ENCODE measurements at places on chromosomes 2 and 18.

DNA sequence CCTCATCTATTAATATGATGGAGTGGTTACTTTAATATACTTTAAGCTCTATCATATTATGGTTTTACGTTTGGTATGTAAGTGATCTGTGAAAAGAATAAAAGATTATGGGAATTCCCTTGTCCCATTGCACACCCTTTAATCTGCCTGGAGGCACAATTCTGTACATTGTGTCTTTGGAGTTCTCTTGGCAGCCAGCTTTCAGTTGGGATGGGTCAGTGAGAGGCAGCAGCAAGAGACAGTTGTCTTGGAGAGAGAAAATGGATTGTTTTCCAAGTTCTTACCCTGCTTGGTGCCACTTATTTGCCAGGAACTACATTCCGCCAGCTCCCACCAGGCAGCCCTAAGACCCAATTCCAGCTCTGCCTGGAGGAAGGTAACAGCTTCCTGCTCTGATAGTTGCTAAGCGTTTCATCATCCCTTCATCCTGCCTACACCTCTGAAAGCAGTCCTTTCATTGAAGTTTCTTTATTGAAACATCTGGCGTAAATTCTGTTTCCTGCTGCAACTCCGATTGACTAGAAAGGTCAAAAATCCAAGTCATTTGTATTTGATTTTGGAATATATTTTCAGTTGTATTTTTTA, 365.2 kb downstream of the AKAIN1 start:
- DNase-seq = no peak

GRCh38 chr2:191740016-191740419, 62.1 kb downstream of the NABP1 start:
- DNase-seq = no peak

GRCh38 chr2:173747035-173747434, 218.1 kb downstream of the SP3 start:
- DNase-seq = no peak

DNA sequence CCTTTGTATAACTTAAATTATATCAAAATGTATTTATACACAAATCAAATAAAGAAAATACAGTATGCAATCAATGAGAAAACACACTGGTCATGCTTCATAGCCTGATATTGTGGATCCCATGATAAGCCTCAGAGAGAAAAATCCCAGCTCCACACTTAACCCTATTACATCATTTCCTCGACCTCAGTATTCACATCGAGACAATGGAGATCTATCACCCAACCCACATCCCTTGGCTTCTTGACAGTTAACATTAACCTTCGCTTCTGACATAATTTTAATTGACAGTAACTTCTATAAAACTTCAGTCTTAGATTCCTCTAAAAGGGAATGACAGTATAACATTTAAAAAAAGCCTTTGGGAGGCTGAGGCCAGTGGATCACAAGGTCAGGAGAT, 11.6 kb downstream of the TMX3 start:
- DNase-seq = no peak

- DNase-seq = no peak
Measured at GRCh38 chr2:196369967-196370366, 198.6 kb upstream of the STK17B start.

GRCh38 chr2:51301381-51301780, 269.4 kb upstream of the NRXN1 start:
- no peak for DNase-seq

GRCh38 chr2:147171941-147172340, 672.9 kb upstream of the ACVR2A start:
- DNase-seq = no peak

DNA sequence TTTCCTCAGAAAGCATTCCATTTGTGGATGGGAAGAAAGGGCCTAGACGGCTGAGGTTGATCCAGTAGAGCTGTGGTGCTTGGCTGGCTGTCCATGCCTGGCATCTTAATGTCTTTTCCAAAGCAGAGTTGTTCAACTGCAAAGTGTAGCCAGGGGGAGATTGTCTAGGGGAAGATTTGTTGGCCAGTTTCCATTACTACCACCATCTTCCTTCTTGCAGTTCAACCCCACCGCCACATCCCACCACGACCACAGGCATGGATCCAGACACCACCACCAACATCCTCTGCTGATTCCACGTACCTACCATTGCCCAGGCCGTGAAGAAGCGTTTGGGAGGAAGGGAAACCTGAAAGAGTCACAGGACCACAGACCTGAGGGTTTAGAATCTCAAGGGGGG, 50.7 kb upstream of the HAAO start:
- no peak for DNase-seq

- DNase-seq = no peak
Measured at GRCh38 chr2:211351987-211352386, 795.6 kb downstream of the CPS1 start.

DNA sequence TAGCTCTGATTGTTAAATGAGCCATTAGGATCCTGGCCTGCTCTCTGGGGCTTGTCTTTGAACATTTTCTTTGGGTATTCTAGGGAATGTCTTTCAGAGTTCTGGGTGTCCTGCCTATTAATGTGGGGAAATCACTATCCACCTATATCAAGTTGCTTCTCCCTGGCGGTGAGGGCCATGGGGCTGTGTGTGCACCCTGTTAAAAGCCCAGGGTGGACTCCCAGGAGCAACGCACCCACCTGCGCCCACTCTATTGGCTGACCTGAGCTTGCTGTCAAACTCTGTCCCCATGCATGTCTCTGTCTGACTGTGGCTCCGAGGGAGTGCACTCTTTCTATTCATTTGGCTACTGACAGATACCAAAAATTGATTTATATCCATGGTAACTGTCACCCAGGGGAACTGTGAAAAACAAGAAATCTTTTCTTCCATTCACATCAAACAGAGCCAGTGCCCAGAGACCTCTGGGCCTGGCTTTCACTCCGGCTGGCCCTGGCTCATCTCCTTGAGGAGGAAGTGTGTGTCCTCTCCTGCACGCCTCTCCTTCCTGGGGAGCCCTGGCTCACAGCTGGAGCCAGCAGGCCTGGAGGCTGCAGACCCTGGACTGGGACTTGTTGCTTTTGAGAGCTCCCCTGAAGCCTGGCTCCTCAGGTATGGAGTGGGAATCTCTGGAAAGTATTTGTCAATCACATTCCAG, 10.5 kb upstream of the TOGARAM2 start:
- DNase-seq = no peak

- peak; percentile 96 for DNase-seq
Measured at GRCh38 chr18:59744271-59744721, 47.1 kb upstream of the CCBE1 start.

DNA sequence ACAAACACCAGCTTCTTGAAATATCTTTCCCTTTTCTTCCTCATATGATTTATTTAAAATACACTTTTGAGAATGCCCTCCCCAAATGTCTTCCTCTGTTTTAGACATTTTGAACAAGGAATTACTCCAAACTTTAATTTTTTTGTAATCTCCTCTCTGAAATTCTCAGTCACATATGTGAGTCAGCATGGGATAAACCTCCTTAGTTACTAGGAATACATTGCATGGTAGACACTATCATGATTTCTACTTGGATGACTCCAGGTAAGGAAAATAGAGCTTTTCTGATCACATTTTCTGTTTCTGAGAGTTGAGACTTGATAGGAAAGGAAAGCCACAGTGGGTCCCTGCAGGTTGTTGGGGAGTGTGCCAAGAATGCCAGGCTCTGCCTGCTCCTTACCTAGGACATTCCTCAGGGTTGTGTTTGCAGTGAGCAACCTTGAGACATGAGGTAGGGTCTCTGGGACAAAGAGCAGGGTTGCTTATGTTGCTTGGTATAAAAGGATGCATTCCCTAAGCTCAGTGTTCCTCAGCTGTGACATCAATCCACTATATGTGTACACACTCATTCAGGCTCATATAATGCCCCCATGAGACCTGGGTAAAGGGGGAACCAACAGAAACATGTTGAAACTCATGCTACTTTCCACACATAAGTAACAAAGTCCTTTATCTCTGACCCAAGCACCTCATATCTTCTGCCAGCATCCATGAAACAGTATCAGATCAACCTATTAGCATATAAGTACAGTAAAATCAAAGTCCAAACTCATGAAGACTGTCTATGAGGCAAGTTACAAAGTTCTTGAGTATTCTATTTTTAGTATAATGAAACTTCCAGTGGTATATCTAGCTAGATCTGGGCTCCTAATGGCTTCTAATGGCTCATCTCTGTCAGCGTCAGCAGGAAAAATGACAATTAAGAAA, 112.8 kb upstream of the SCN1A start:
- DNase-seq = no peak

- no peak for DNase-seq
Measured at GRCh38 chr2:30530346-30530745, 83.3 kb downstream of the LCLAT1 start.

GRCh38 chr2:101502095-101502494, 27.2 kb upstream of the RFX8 start:
- no peak for DNase-seq

- DNase-seq = no peak
Measured at GRCh38 chr2:135685361-135685760, 56.3 kb upstream of the UBXN4 start.

GRCh38 chr2:128781585-128782385, 463.1 kb upstream of the HS6ST1 start:
- DNase-seq = no peak

DNA sequence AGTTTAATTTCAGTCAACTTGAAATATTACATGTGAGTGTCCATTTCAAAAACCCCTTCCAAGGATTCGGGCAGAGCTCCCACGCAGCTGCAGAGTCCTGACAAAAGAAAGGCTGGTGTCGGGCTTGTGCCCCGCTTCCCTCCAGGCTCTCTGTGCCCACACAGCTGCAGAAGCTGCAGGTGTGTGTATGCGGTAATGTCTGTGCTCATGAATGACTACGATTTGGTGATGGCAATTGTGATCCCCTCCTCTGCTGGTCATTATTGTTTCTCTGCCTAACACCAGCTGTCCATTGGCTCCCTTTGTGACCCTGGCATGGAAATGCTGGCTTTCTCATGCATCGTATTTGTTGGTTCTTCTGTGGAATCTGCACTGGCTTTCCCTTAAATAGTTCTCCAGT, 224.8 kb downstream of the NUP35 start:
- no peak for DNase-seq

GRCh38 chr2:25587361-25587760, 86.0 kb downstream of the DTNB start:
- DNase-seq = no peak
